Left renal cortex interstitium (tissue), 4 donors: ENCODE measurements at places on chromosomes 13 and 19.

- DNase-seq: no peak
Observed at GRCh38 chr13:27641711-27642502, 20.2 kb downstream of the POLR1D start.

DNA sequence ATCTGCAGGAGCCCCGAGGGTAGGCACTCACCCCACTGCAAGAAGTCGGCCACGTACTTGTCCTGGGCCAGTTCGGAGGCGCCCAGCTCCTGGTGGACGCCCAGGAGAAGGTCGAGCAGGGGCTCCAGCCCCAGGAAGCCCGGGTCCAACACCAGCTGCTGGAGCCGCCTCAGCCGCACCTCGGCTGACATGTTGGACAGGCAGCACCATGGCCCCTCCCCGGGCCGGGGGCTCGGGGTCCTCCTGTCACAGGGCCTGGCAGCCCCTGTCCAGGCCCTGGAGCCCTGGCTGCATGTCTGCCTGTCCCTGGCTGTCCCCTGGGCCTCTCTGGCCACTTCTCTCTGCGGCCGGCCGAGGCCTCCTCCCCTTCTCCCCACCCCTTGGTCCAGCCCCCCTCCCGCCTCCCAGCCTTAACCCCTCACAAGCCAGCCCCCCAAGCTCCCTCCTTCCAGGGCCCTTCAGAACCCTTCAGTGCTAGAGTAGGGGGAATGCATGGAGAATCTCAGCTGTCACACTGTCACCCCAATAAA is at the start of gene DMPK:
TSS of gene DMPK (minus strand) at position 329 of the 530 bp plus-strand sequence. CDS start at position 191, 138 bp downstream.
- DNase-seq: no peak

- no peak for DNase-seq
Observed at GRCh38 chr19:35861640-35862160, 5.0 kb downstream of the KIRREL2 start.

DNA sequence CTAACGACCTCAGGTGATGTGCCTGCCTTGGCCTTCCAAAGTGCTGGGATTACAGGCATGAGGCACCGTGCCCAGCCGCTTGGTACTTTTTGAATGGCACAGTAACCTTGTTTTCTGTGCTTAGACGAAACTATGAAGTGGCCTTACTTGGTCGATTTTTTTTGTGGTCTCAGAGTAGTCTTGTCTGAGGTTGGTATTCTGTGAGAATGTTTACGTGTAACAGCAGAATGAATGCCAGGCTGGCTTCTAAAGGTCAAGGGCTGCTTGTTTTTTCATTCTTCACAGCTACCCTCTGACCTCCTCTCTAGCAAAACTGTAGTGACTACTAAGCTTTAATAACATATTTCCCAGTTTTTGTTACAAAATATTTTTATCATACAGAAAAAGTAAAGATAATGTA is 313.3 kb downstream of the GPC6 start:
- no peak for DNase-seq

DNA sequence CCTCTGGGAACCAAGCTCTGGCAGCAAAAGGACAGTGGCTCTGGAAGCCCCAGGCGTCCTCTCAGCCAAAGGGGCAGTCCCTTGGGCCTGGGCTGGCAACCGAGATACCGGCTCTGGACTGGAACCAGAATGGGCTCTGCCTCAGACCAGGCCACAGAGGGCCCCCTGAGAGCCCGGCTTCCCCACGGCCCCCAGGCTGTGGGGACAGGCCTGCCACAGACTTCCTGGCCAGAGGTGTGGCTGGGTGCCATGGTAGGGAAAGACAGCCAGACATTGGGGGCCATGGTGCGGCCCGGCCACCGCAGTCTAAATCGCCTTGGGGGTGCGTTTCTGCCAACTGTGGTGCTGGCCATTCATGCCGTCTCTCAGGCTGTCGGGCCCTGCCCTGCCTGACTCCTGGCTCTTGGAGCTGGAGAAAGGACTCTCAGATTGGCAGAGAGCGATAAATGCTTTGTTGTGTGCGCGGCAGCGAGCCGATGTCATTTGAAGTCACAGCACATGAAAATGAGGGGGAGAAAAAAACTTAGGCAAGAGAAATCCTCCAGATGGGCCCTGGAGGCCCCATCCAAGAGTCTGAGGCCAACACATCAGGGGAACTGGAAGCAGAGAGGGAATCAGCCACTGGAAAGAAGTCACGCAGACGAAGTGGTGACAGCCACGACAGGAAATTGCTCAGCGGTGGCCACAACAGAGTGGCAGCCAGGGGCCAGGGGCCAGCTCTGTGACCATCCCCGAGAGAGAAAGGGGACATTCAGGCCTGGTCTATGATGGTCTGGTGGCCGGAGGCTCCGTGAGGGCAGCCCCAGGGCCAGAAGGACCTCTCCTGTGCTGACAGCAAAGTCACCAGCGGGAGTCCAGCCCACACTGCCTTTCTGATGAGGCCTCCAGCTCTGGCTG is 26.5 kb downstream of the SH3GL1 start:
- no peak for DNase-seq

- no peak for DNase-seq
Observed at GRCh38 chr13:83471011-83471410, 411.3 kb downstream of the SLITRK1 start.

DNA sequence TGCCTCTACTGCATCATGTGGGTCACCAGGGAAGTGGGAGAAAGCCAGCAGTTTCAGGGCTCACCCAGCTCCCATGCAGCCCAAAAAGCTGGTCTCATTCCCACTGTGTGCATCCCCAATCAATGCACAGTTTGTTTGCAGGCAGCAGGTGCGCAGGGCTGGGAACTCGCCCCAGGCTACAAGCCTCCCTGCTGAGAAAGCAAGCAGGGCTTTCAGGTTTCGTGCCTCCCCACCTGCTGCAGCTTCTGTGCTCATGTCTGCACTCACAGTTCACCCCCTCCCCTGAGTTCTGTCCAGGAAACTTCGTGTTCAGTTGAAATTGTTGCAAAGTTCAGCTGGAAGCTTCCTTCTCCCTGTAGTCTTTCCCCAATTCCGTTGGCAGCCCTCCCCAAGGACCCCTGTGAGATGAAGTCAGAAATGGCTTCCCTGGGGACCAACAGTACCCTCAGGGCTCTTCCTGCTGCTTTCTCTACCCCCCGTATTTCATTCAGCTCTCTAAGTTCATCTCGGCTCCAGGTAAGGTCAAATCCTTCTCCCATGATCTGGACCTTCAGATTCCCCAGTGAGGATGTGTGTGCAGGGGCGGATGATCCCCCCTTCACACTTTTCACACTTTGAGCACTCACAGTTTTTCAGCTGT is 10.3 kb upstream of the KLK3 start:
- DNase-seq: no peak

DNA sequence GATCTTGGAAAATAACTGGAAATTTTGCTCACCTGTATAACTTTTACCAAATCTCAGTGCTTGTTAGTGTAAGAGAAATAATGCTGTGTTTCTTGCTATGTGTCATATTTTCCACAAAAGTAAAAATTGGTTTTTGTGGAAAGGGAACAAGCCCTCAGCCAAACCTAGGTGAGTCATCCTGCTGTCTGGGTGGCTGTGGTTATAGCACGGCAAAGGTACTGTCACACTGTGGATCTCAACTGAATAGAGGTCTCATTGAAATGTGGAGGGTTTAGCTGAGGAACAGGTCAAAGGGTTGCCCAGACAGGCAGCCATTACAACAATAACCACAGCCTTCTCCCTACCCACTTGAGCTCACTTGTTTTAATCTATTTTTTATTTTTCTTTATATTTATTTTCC is 338.8 kb upstream of the DACH1 start:
- DNase-seq: no peak

- DNase-seq: no peak
Observed at GRCh38 chr19:9709305-9709704, 34.4 kb upstream of the ZNF562 start.

GRCh38 chr19:35936738-35937268 is 629 bp downstream of the LRFN3 start:
- DNase-seq: no peak

DNA sequence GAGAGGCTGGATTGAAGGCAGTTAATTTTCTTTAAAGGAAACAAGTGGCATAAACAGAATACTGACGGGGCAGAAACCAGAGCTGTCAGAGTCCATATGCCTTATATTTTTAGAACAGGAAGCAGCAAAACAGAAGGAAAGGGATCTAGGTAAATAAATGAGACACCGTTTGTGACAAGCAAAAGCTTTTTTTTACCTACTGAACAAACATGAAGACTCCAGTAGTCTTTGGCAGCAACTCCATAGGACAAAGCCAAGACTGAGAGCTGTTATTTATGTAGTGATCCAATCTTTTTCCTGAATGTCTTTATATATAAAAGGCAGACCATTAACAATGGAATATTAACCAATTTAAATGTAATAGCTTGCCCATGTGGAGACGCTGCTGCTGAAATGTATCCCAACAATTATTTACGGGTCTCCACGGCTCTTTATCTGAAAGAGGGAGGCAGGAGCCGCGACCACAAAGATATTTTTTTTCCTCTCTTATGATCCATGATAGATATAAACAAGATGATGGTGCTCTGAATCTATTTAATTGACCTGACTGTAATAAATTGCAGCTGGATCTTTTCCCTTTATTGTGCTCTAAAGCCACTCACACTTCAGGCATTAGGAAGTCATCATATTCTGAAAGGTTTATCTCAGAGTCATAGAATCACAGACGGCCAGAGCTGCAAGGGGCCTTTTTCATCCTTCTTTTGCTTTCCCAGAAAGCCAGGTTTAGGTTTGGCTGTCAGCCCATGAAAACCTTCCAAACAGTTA is 687.8 kb downstream of the EFNB2 start:
- peak; percentile 29 for DNase-seq

DNA sequence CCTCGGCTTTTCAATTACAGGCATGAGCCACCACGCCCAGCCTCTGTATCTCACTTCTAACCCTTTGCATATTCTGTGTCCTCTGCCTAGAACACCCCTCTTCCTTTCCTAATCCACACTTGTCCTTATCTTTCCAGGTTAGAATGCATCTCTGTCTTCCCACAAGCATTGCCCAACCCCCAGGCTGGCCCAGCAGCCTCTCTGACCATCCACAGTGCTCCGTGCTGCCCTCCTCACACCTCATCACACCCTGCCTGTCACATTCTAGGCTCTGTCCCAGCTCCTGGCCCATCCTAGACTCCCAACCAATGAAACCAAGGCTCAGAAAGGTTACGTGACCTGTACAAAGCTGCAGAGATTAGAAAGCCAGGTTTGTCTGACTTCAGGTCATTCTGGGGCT is 11.3 kb downstream of the JAK3 start:
- no peak for DNase-seq

DNA sequence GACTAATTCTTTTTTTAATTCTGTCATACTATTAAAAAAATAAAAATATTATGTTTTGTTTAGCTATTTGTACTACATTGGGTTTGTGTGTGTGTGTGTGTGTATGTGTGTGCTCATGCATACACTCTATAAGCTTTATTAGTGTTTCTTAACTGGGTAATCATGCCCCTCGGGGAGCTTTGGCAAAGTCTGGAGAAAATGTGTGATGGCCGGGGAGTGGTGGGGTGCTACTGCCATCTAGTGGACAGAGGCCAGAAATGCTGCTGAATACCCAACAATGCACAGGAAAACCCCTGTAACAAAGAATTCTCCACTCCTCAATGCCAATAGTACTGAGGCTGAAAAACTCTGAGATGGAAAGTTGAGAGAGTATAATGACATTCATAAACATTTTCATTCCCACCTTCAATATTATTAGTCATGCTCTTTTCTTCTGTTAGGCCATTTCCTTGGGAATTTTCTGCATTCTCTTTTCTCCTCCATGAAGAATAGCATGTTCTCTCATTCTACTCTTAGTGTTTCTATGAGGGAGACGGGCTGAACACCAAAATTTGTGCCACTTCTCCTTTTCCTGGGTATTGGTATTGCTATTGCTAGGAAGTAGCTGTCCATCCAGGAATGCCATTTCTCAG is 157.3 kb downstream of the DNAJC3 start:
- peak; percentile 44 for DNase-seq

DNA sequence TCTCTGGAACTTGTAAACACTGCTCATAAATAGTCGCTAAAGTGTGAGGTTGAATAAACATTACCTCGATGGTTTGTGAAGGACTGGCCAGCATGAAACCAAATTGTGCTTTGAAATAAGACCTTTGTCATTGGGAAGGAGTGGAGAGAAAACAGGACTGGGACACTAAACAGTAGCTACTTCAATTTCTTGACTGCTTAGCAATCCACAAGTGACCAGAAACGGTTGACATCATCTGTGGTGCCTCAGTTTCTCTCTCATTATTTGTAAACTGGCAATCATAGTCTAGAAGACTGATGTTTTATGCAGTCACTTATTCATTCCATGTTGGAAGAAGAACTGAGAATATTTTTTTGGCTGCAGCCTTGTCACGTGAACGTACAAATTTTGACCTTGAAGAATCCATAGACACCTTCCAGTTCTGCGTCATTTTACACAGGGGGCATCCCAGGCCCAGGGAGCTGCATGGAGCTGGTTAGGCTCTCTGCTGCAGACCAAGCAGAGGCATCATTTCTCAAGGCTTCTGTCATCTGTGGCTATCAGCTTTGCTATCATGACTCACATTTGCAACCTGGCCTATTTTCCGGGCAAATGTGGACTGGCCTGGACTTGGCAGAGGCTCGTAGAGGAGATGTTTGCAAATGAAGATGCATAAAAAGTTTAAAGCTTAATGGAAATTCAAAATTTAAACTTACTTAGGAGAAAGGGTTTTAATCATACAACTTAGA is 391.8 kb downstream of the FGF9 start:
- DNase-seq: no peak

DNA sequence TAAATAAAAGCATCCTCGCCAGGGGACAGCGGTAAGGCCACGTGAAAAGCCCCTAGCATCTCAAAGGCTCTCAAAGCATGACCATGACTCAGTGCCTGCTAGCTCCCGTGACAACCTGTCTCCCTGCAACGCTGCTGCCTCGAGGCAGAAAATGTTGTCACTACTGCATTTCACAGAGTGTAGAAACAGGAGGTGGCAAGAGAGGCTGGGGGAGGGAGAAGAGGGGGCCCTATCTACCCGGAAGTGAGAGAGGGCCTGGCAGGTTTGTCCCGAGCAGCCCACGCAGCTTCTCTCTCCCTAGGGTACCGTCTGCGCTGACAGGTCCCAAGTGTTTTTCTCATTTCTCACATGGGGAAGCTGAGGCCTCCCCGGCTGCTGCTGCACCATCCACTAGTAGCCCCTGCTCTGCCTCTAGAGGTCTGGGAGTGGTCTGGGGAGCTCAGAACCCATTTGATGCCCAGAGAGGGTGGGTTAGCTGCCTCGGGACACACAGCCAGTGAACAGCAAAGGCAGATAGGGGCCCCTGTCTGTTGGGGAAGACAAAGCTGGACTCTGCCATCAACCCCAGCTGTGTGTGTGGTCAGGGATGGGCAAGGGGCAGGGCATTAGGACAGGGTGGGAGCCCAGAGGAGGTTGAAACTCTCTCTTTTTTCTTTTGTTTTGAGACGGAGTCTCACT is 3.7 kb downstream of the TINCR start:
- DNase-seq: no peak

GRCh38 chr19:5893907-5894703 is 9.5 kb downstream of the NDUFA11 start:
- DNase-seq: no peak

GRCh38 chr19:29366757-29367156 is 153.8 kb upstream of the UQCRFS1 start:
- DNase-seq: no peak

GRCh38 chr13:42602906-42603305 is 29.0 kb downstream of the TNFSF11 start:
- DNase-seq: no peak
